ENCODE measurements at places on chromosomes 1 and 21.

GRCh38 chr1:110390096-110390495 is 730 bp downstream of the SLC16A4 start:
- H3K27ac ChIP-seq = no peak overlapping the region
- H3K4me1 ChIP-seq = no peaks in the 10 kb centered on the region
- no peak overlapping the region for H3K4me3 ChIP-seq
- no peak for DNase-seq

DNA sequence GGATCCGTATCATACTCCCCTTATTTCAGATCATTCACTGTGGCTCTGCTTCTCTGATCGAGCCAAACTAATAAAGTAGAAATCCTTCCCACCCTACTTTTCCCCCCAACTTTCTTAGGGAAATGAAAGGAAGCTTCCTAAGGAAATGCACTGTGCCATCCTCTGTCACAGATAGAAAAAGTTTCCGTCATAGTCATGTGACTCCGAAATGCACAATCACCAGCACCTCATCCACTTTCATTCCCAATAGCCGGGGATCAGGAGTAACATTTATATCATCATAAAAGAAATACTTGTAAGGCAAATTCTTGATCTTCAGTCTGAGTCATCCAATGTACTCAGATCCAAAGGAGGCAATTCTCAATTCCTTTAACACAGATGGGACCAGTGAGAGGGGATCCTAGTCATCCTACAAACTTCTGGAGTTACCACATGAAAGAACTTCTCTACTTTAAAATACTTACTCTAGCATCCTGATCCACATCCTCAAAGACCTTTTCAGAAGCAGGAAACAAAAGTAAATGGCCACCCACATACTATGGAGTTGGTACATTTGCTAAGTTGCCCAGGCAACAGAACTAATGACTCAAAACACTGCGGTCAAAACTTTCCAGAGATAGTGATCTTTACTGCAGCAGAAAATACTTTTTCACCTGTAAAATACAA is 97.8 kb upstream of the ZC3H11B start:
- H3K4me1 ChIP-seq = no peaks in the 10 kb centered on the region
- H3K36me3 ChIP-seq = no peaks in the 10 kb centered on the region
- no peaks in the 10 kb centered on the region for H3K27me3 ChIP-seq
- H3K4me3 ChIP-seq = no peak overlapping the region

- H3K27ac ChIP-seq = no peak overlapping the region
- DNase-seq = no peak
- H3K4me1 ChIP-seq = no peaks in the 10 kb centered on the region
Measured at GRCh38 chr1:116766616-116767469, 12.6 kb downstream of the CD2 start.

- H3K4me1 ChIP-seq = no peaks in the 10 kb centered on the region
- H3K27ac ChIP-seq = no peak overlapping the region
- no peak for DNase-seq
- H3K27me3 ChIP-seq = no peaks in the 10 kb centered on the region
- no peaks in the 10 kb centered on the region for H3K36me3 ChIP-seq
Measured at GRCh38 chr1:209607102-209607794, 23.7 kb downstream of the CAMK1G start.

DNA sequence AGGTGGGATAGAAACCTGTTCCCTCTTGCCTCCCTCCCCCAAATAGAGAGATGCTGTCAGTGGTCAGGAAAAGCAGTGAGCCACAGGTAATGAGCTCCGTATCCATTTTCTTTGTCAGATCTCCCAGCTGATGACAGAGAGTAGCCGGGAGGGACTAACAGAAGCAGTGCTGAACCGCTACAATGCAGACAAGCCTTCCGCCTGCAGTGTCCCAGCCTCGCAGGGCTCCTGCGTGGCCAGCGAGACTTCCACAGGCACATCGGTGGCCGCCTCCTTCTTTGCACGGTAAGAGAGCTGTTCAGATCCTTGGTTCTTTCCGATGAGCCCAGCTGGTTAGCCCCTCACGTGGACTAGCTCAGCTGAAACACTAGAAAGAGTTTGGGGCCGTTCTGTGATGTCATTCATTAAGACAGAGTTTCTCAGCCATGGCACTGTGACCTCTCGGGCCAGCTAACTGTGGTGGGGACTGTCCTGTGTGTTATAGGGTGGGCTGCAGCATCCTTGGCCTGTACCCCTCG is 264.7 kb downstream of the KIF26B start:
- DNase-seq = no peak
- no peak overlapping the region for H3K27ac ChIP-seq
- peaks cover 5% of the 10 kb centered on the region for H3K4me1 ChIP-seq
- no peak overlapping the region for H3K4me3 ChIP-seq
- peaks cover 27% of the 10 kb centered on the region for H3K36me3 ChIP-seq
- no peaks in the 10 kb centered on the region for H3K27me3 ChIP-seq
